ENCODE measurements at places on chromosomes 11 and 22.

GRCh38 chr22:46502440-46503175, 34.8 kb downstream of the CELSR1 start:
- no peak for DNase-seq

DNA sequence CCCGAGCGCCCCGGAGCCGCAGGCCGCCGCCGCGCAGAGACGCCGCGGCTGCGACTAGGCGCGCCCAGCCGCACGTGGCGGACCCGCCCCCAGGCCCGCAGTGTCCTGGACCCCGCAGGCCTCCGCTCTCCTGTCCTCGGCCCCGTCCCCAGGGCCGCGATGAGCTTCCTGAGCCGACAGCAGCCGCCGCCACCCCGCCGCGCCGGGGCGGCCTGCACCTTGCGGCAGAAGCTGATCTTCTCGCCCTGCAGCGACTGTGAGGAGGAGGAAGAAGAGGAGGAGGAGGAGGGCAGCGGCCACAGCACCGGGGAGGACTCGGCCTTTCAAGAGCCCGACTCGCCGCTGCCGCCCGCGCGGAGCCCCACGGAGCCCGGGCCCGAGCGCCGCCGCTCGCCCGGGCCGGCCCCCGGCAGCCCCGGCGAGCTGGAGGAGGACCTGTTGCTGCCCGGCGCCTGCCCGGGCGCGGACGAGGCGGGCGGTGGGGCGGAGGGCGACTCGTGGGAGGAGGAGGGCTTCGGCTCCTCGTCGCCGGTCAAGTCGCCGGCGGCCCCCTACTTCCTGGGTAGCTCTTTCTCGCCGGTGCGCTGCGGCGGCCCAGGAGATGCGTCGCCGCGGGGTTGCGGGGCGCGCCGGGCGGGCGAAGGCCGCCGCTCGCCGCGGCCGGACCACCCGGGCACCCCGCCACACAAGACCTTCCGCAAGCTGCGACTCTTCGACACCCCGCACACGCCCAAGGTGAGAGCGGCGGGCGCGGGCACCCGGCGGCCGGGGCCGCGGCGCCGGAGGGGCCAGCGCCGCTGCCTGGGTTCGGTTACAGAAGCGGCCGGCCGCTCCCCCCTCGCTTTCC, 528 bp downstream of the WEE1 start:
- DNase-seq, result no peak

DNA sequence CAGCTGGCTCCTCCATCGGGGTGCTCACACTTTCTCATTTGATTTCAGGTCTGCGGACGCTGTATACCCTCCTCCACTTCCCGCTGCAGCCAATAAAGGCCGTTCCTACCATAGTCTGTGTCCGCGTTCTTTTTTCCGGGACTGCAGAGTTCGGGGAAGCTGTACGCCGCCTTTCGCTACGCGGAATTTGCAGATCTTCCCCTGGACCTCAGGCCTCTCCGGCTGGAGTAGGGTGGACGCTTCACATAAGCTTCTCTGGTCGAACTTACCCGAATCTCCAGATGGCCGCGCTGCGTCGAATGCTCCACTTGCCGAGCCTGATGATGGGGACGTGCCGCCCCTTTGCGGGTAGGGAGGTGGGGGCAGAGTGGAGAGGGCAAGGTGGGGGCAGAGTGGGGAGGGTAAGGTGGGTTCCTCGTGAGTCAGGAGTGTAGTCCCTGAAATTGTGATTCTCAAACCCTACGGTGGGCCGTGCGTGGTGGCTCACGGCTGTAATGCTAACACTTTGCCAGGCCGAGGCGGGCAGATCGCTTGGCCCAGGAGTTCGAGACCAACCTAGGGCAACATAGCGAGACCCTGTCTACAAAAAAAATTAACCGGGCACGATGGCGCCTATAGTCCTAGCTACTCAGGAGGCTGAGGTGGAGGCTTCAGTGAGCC, 617 bp downstream of the CSKMT start:
- no peak for DNase-seq

DNA sequence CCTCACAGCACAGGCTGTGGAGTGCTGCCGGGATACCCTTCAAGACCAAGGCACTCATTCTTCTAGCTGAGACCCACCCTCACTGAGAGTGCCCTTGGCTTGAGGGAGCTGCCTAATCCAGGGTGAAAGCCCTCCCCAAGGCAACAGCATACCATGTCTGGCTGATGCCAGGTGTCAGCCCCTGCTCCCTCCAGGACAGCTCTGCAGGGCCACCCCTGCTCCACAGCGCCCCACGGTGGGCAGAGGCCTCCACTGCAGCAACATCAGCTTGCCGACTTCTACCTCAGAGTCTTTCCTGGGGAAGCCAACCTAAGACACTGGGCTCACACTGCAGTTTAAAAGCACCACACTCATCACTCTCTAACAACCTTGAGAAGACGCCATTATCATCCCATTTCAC, 29.0 kb downstream of the TTLL1 start:
- no peak for DNase-seq

DNA sequence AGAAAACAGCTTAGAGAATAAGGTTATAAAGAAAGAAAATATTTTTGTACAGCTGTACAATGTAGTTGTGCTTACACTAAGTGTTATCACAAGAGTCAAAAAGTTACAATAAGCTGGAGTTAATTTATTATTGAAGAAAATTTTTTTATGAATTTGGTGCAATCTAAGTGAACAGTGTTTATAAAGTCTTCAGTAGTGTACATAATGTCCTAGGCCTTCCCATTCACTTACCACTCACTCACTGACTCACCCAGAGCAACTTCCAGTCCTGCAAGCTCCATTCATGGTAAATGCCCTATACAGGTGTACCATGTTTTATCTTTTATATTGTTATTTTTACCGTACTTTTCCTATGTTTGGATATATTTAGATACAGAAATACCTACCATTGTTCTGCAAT, 34.7 kb downstream of the GDPD4 start:
- no peak for DNase-seq

- DNase-seq, result no peak
These were observed 59.2 kb downstream of the MPPED1 start for GRCh38 chr22:43470941-43471585.
